ENCODE measurements at places on chromosomes 4 and X. TPM values are rescaled to one million over a fixed set of nuclear protein-coding genes. Genes with fewer than 3 reads are reported as not detected.

DNA sequence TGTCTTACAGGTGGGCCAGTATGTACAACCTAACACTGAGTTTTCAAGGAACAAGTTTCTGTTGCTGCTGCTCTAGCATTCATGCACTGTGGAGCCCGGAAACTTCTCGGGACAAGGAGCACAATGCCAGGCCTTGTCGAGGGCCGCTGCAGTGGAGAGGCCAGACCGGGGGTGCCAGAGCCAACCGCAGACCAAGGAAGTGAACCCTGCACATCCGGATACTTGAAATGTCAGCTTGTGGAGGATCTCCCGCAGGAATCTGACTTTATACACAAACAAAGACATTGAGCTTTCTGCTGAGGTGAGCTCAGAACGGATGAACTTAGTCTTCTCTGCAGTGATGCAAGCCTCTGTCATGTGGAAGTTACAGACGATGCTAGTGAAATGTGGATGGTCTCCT, 99.5 kb downstream of the ZNF827 start:
- no peaks in the 10 kb centered on the region for H3K36me3 ChIP-seq
- no peak overlapping the region for H3K4me3 ChIP-seq
- no peak overlapping the region for H3K27ac ChIP-seq
- no peaks in the 10 kb centered on the region for H3K27me3 ChIP-seq

Gene DCAF8L2
- total RNA-seq = 175 TPM

DNA sequence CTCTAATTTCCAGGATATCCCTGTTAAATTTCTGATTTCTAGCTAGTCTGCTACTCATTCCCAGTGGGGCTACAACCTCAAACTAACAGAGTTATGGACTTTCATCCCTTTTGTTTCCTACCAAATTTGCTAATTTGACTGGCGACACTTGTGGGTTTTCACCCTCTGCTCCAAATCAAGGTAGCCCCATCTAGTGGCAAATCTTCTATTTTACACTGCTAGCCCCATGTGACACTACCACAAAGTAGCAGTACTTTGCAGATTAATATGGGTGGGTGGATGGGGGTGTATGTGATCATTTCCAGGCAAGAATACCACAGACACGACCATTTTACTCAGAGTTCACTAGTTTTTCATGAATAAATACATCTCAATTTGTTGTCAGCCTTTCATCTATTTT, 150.3 kb downstream of the MSL3 start:
- H3K36me3 ChIP-seq = no peaks in the 10 kb centered on the region
- DNase-seq = no peak
- H3K27me3 ChIP-seq = no peaks in the 10 kb centered on the region
- no peak overlapping the region for H3K27ac ChIP-seq
- H3K4me1 ChIP-seq = no peaks in the 10 kb centered on the region
- no peak overlapping the region for H3K4me3 ChIP-seq

- no peaks in the 10 kb centered on the region for H3K4me1 ChIP-seq
- H3K36me3 ChIP-seq = no peaks in the 10 kb centered on the region
- no peak overlapping the region for H3K27ac ChIP-seq
- H3K4me3 ChIP-seq = no peak overlapping the region
- H3K27me3 ChIP-seq = no peaks in the 10 kb centered on the region
- DNase-seq = no peak
These were observed 288.2 kb downstream of the IL1RAPL2 start for GRCh38 chrX:104854188-104854587.

Gene LIMCH1
- 18.6 TPM for total RNA-seq

Gene ITIH6
- 0.06 TPM for total RNA-seq

DNA sequence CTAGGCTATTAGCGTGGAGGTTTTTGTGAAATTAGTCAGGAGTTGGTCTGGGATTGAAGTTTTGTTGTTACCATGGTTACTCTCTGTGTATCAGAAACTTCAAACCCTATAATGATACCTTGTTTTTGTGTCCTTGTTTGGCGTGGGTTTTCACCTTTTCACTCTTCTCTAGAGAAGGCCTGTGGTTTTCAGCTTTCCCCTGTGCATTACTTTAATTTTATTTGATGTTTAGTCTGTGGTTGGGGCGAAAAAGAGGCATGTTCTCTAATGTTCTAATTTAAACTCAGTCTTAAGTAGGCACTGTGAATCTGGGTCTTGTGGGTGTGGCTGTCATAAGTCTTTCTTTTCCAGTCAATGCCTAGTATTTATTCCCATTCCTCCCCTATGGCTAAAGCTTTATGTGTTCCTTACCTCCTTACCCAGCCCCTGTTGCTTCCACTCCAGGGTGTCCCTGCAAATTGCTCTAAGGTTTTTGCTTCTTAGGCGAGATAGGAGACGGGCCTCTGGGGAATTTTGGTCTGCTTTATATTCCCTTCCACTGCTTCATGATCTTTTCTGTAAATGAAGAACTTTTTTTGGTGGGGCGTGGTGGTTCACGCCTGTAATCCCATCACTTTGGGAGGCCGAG, 326.3 kb upstream of the ZCCHC13 start:
- no peaks in the 10 kb centered on the region for H3K4me1 ChIP-seq
- H3K27me3 ChIP-seq = no peaks in the 10 kb centered on the region
- DNase-seq = no peak
- H3K4me3 ChIP-seq = no peak overlapping the region

DNA sequence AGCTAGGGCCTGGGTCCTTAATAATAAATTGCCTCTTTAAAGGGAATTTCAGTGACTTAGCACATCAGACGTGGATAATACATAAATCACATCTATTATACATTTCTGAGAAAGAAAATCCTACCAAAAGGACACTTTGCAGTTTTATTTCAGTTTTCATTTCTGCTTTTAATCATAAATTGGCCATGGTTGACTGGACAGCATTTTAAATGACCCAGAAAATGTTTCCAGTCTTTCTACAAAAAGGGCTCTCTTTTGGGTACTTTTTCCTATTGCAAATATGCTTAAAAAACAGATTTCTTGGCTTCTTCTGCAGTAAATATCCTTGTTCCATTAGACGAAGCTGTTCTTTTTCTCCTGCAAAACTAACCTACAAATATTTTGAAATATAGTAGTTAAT, 41.4 kb upstream of the LPAR4 start:
- H3K4me3 ChIP-seq = no peak overlapping the region
- H3K4me1 ChIP-seq = no peaks in the 10 kb centered on the region
- H3K27ac ChIP-seq = no peak overlapping the region
- DNase-seq = no peak
- H3K27me3 ChIP-seq = no peaks in the 10 kb centered on the region
- no peaks in the 10 kb centered on the region for H3K36me3 ChIP-seq

Measured in testis (tissue), 5 donors.